ENCODE measurements at places on chromosomes 11 and 22.
A peak's percentile ranks its signal among the peaks of the same experiment; 100 is the strongest.

DNA sequence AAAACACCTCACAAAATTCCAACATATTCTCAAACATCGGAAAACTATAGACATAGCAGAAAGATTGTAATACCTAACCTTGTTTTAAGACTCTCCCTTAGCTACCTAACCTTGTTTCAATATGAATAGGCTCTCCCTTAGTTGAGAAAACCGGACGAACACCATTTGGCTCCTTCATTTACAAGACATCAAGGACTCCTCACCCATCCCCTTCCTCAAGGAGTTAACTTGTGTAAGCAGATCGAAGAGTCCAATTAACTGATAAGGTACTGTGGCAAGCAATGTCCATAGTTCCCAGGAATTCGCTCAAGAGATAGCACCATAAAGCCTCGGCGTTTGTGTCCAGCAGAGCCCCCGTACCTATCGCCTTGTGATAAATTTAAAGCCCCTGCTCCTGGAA lies 4.6 kb upstream of the ACRV1 start:
- no peak for DNase-seq

- no peak for DNase-seq
These were observed 17.7 kb upstream of the PAFAH1B2 start for GRCh38 chr11:117126223-117126965.

- no peak for DNase-seq
These were observed 51.2 kb downstream of the CSTF3 start for GRCh38 chr11:33110083-33110482.

GRCh38 chr11:124834526-124835180 lies 30.6 kb upstream of the ROBO3 start:
- no peak for DNase-seq

- DNase-seq, result no peak
These were observed 14.5 kb downstream of the ARVCF start for GRCh38 chr22:20002128-20002527.

- no peak for DNase-seq
These were observed 53.7 kb downstream of the ARHGEF12 start for GRCh38 chr11:120389693-120390584.

- DNase-seq, result peak; percentile 30
These were observed 21.6 kb downstream of the IMMP1L start for GRCh38 chr11:31487848-31488247.

- DNase-seq, result peak; percentile 60
These were observed at the start of gene NPTXR for GRCh38 chr22:38843657-38844314. NPTXR (minus strand) TSS chr22:38844028.

DNA sequence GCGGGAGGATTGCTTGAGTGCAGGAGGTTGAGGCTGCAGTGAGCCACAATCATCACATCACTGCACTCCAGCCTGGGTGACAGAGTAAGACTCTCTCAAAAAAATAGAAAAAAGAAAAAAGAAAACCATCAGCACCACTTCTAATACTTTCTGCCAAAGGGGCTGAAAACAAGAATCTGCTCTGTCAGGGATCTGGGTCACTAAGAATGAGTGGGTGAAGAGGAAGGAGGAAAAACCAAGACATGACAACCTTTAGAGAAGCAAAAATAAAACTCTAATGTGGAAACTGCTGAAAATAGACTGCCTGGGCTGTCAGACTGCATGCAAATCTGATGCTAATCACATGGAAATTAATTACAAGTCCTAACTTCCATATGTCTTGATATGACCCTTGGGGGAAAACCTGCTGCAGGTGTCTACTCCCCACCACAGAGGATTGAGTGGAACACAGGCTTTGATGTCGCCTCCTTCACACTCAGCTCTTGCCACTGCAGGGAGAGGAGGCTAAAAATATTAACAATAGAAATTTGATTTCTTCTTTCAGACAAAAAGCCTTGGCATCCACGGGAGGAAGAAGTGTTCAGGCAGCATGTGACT lies 62.5 kb upstream of the CRTAM start:
- no peak for DNase-seq

GRCh38 chr11:61542024-61542461 lies 33.5 kb downstream of the LRRC10B start:
- DNase-seq, result peak; percentile 28

DNA sequence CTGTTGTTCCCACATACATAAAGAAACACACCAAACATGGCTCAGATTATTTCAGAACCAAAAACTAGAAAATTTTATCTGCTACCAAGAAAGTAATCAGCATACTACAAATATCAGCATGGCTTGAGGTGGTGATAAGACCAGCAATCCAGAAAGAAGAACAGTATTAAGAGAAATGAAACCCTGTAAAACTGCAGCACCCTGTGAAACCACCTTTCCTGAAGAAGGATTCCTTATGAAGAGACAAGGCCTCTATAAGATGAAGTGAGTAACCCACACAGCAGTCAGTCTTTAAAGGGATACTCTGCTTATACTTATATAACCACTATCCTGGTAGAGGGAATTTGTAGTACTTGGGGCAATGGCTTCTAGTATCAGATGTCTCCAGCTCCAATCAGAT lies 49.9 kb downstream of the RSF1 start:
- no peak for DNase-seq

- DNase-seq, result no peak
These were observed 50.2 kb downstream of the RPL27A start for GRCh38 chr11:8732748-8733241.

DNA sequence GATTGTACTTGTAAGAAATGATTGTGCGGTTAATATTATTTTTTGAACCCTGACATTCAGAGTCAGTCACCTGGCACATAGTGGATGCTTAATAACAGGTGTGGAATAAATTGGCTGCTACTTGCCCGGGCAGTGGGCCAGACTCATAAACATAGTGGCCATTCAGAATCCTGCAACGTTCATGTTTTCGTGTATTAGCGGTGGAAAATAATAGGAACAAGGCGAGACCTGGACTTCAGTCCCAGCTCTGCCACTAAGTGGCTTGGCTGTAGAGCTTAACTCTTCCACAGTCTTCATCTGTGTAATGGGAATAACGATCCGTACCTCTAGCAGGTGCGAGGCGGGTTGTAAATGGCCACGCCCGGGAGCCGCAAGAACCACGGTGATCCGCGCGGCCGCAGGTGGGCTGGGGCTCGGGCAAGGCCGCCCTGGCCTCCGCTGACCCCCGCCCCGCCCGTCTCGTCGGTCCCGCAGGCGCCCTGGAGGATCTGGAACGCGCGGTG lies 761 bp upstream of the TMEM25 start:
- peak; percentile 97 for DNase-seq
